Activated CD8-positive, alpha-beta memory T cell treated with anti-CD3 and anti-CD28 coated beads for 1 hour (primary cell): ENCODE measurements at places on chromosomes 2 and 18.

DNA sequence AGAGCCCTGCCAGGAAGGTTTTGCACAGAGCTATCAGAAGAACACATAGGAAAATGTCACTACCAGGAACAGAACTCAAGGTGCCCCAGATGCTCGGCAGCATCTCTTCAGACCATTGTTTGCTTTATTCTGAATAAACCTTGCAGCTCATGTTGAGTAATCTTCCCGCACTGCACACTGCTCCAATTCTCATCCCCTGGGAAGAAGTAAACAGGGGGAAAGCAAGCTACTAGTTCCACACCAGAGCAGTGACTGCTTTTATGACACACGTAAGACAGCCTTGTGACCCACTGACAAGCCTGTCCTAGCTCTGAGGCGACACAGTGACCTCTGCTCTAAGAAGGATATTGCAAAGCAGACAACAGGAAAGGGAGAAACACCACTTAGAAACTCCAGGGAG lies 44.2 kb downstream of the NRP2 start:
- DNase-seq, result no peak

- no peak for DNase-seq
Measured at GRCh38 chr2:173349287-173349686, 5.4 kb upstream of the CDCA7 start.

DNA sequence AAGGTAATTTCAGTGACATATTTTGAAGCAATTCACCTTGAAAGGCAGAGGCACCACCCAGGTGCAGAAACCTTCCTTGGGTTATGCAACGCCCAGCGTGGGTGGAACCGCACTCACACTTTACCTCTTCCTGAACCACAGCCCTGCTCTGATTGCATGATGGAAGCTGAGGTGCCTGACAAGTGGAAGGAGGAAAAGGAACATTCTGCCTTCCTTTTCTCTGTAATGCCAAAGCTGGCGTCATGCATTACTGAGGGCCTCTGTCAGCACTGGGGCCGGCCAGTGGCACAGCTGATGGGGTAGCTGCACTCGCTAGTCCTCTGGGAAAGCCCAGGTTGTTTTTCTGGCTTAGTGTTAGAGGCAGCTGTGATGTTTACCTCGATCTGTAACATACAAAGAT lies 266.5 kb downstream of the NEDD4L start:
- no peak for DNase-seq

- DNase-seq, result no peak
Measured at GRCh38 chr2:138389063-138389462, 112.5 kb upstream of the SPOPL start.

DNA sequence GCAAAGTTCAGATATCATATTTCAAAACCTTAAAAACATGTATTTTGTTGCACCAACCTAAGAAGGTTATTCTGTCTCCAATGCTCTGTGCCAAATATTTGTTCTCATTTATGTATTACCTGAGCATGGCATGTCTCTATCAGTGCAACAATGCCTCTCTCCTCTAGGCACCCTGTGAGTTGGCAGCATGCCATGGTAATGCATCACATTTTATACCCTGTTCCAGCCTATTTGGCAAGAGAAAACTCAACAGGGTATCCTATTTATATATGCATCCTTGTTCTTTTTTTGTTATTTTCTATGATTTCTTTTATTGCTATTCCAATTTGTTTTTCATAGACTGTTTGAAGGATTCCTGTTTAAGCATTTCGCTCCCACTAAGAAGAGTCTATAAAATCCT lies 126.3 kb upstream of the NRXN1 start:
- DNase-seq, result no peak

- no peak for DNase-seq
Measured at GRCh38 chr2:237875256-237876060, 16.0 kb downstream of the RAMP1 start.

DNA sequence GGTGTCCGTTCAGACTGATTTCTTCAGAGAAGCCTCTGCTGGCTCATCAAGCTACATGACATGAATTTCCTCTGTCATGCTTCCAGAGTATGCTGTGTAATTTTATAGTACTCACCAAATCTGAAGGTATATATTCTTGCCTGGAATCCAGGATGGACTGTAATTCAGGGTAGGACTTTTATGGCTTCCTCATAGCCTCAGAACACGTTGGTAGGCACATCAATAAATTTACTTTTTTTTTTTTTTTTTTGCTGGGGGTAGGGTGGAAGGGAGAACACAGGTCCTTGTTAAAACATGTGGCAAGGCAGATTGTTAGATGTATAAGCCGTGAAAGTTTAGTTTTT lies 34.4 kb downstream of the MTA3 start:
- no peak for DNase-seq

DNA sequence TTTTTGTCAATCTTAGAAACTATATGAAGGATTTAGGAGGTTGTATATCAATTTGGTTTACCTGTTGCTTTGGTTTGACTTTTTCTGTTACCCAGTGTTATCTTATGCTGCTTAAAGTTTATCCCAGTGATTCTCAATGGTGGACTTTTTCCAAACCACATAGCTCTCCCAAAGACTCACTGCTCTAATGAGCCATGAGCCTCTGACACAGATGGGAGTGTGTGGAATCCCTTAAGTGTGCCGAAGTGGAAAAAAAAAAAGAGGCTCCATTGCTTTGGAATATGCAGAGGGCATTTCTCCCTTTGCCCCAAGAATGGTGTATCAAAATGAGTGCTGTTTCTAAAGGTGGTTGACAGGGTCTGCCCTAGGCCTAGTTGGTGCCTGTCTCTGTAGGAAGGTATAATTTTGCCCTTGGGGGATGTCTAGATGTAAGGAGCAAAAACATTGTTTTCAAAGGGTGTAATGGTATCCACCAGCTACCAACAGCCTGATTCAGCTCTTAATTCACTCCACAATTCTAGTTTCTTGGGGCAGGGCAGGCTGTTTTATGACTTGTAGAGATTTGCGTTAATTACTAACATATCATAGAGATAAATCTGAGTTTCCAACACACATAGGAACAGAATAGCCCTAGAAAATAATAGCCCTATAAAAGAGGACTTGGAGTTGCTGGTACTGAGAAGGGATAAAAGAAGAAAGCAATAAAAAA lies 64.3 kb upstream of the CYP26B1 start:
- DNase-seq, result no peak

- DNase-seq, result no peak
Measured at GRCh38 chr2:38376346-38377049, 575 bp downstream of the ATL2 start.

GRCh38 chr2:12271589-12271984 lies 445.1 kb upstream of the TRIB2 start:
- no peak for DNase-seq

- DNase-seq, result no peak
Measured at GRCh38 chr2:627340-627709, 49.9 kb downstream of the TMEM18 start.

- no peak for DNase-seq
Measured at GRCh38 chr2:150389447-150389846, 98.0 kb downstream of the RND3 start.

DNA sequence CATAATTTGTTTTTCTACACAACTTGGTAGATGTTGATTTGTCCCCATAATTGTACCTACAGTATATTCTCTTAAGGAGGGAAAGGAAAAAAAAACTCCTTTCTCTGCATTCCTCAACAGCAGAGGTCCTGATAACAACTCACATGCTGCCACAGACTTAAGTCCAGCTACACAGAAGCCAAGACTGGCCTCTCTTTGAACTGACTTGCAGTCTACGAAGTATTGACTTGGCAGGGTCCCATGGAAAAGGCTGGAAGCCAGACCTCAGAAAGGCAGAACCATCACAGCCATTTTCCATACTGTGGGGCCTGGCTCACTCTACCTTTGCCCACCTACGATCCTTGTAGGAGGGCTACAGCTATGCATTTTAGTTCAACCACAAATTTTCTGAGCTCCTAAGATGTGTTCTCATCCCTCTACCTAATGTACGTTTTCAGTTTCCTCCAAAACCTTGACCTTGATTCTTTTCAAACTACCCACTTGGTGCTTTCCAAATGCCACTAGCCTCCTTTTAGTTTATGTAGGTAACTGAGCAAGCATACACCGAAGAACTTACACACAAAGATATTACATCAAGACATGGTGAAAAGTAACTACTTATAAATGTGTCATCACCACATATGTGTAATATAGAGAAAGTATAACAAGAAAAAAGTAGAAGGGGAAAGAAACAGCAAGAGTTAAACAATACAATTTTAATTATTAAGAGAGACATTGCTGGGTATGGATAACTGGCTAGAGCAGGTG lies 12.2 kb downstream of the LONRF2 start:
- no peak for DNase-seq

GRCh38 chr2:138780908-138781307 lies 718 bp upstream of the NXPH2 start:
- no peak for DNase-seq

- no peak for DNase-seq
Measured at GRCh38 chr2:224780106-224780505, 63.9 kb upstream of the CCDC195 start.

GRCh38 chr18:26784599-26784998 lies 80.9 kb downstream of the AQP4 start:
- DNase-seq, result no peak

- DNase-seq, result no peak
Measured at GRCh38 chr18:31652877-31653276, 31.5 kb downstream of the B4GALT6 start.

GRCh38 chr2:20052861-20053281 lies 1.4 kb upstream of the LAPTM4A start:
- no peak for DNase-seq

GRCh38 chr2:180143633-180144337 lies 136.7 kb upstream of the CWC22 start:
- DNase-seq, result no peak

GRCh38 chr2:85549095-85549494 lies 10.1 kb downstream of the MAT2A start:
- no peak for DNase-seq

- no peak for DNase-seq
Measured at GRCh38 chr18:3874581-3874980, 424.6 kb downstream of the TGIF1 start.

DNA sequence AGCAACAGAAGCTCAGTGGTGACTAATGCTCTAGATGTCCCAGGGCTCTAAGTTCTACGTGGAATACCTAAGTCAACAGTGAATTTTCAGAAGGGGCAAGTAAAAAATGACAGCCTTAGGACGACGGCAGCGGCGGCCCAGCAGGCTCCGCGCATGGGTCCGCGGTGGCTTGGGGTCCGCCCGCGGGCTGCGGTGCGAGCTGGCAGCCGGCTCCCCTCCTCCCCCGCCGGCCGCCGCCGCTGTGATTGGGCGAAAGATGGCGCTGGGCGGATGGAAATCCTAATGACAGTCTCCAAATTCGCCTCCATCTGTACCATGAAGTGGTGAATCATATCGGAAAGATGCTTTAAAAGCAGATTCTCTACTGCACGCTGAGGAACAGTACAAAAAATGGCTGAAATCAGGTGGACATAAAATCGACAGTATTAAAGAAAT lies 74.7 kb downstream of the HNRNPLL start:
- DNase-seq, result no peak

GRCh38 chr2:162254236-162254871 lies 11.1 kb upstream of the FAP start:
- no peak for DNase-seq

GRCh38 chr2:7765236-7765635 lies 848.0 kb downstream of the RNF144A start:
- DNase-seq, result no peak

DNA sequence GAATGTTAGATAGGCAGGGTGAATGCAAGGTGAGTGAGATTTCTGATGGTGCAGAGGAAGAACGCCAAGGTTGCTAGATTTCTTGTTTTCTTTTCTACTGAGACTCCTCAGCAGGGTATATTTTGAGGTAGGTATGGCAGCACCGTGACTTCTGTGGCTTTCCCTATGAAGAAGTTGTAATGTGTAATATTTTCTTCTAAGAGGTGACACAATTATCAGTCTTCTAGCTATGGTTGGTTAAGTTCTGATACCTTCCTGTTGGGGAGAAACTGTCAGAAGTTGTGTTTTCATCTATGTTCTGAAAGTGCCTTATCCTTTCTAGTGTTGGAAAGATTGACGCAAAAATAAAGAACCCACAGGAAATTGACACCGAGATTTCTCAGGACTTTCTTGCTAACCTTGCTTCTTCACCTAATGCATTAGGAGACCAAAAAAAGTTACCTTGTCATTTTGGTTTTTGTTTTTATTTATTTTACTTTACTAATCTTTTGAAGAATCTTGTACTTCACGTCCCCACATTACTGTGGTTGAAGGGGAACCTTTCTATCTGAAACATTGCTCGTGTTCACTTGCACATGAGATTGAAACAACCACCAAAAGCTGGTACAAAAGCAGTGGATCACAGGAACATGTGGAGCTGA lies 11.9 kb downstream of the IL18R1 start:
- no peak for DNase-seq

DNA sequence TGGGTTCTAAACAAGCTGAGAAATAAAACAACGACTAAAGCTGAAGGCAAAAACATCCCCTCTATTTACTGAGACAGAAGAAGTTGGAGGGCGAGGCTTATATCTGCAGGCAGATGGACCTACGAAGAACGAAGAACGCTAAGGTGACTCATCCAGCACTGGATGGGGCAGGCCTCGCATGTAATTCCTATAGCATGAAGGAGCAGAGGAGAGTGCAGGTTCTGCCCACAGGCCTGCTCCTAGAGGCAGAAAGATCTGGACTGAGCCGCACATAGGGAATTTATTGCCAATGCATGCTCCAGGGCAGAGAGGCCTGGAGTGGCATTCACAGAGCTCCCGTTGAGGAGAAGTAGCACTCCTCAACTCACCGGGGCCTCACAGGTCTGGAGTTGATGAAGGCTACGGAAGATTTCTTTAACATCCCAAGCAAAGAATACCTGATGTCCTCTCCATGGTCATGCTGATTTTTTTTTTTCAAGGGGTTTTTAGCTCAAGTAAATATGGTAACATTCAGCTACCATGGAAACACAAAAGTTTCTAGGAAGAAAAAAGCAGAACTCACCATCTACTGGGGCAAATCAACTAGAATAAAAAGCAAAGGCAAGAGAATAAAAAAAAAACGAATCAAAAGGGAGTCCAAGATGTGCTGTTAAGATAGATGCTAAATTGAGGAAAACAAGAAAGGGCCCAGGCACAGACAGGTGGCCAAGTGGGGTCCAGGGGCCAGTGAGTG lies 10.4 kb upstream of the METTL21A start:
- no peak for DNase-seq
